ENCODE measurements at places on chromosomes 2 and 18. TPM values are rescaled to one million over a fixed set of nuclear protein-coding genes. Genes with fewer than 3 reads are reported as not detected.

Gene FSIP2
- total RNA-seq = 1.7 TPM

Gene ECEL1
- 0.12 TPM for total RNA-seq

Gene GAREM2
- 6.5 TPM for total RNA-seq

Gene ALK
- not detected for total RNA-seq

Gene PROC
- total RNA-seq = 2.6 TPM

Gene IL36G
- total RNA-seq = not detected

Gene PJVK
- 3.7 TPM for total RNA-seq

Gene ZNF385B
- total RNA-seq = 0.25 TPM

Gene B3GNT7
- total RNA-seq = 1.9 TPM
